ENCODE measurements at places on chromosomes 13 and 19.

- DNase-seq, result no peak
These were observed 507 bp downstream of the MARCHF2 start for GRCh38 chr19:8413629-8413995.

DNA sequence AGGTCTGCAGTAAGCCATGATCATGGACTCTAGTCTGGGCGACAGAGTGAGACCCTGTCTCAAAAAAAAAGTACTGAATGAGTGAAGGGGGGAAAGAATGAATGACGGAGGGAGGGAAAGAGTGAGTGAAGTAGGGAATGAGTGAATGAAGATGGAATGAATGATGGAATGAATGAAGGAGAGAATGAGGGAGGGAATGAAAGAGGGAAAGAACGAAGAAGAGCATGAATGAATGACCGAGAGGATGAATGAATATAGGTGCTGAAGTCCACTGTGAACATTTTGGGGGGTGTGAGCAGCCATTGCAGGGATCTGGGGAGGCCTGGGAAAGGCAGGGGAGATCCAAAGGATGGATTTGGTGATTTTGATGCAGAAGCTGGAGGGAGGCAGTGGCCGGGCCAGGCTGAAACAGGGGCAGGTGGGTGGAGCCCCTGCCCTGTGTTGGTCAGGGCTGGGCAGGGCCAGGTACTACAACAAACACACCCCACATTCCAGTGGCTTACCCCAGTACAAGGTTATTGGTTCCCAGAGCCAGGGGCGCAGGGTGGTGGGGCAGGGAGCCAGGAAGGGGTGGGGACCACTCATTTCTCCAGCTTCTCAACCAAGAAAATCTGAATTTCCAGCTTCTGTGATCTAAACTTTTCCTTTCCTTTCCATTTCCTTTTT lies 14.3 kb downstream of the SLC27A1 start:
- DNase-seq, result no peak

GRCh38 chr13:40190641-40191100 lies 475.8 kb downstream of the FOXO1 start:
- DNase-seq, result peak; percentile 83

GRCh38 chr13:113557013-113557412 lies 27.5 kb upstream of the TFDP1 start:
- DNase-seq, result no peak

GRCh38 chr13:90238413-90238812 lies 1109.1 kb upstream of the MIR17HG start:
- DNase-seq, result no peak

DNA sequence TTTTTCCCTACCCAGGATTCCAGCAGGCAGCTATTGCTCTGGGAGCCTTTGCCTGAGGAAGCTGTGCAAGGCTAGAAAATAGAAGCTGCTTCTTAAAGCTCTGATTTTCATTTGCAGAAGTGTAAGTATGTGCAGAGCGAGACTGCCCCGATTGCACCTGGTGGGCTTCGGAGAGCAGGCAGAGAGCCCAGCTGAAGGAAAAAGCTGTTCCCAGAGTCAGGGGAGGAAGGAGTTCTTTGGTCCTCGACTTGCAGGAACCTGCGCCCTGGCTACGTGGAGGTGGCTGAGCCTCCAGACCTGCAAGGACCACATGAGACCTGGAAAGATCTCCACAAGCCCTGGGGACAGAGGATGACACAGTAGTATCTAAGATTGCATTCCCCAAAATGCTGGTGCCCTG lies 235.0 kb upstream of the ARGLU1 start:
- no peak for DNase-seq

DNA sequence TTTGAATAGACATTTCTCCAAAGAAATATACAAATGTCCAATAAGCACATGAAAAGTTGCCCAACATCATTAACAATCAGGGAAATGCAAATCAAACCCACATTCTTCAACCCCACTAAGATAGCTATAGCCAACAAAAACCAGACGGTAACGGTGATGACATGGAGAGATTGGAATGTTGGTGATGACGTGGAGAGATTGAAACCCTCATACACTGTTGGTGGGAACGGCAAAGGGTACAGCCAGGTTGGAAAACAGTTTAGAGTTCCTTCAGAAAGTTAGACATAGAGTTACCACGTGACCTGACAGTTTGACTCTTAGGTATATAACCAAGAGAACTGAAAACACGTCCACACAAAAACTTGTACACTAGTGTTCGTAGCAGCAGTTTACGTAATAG lies 48.1 kb downstream of the TNFRSF19 start:
- DNase-seq, result peak; percentile 98

DNA sequence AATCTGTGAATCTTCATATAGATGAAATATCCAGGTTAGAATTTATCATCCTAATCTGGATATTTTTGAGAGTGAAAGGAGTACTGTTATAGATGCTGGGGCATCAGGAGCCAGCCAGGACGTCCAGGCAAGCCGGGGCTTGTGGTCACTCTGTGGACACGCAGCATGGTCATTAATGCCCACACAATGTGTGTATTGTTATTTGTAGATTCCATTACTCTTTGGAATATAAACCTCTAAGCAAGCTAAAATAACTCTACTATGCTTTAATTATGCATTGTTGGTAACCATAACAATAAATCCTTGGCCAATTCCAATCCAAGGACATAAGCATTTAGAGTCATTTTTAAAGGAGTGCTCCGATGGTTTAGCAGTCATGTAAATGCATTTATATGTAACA lies 137.9 kb downstream of the TM9SF2 start:
- no peak for DNase-seq

DNA sequence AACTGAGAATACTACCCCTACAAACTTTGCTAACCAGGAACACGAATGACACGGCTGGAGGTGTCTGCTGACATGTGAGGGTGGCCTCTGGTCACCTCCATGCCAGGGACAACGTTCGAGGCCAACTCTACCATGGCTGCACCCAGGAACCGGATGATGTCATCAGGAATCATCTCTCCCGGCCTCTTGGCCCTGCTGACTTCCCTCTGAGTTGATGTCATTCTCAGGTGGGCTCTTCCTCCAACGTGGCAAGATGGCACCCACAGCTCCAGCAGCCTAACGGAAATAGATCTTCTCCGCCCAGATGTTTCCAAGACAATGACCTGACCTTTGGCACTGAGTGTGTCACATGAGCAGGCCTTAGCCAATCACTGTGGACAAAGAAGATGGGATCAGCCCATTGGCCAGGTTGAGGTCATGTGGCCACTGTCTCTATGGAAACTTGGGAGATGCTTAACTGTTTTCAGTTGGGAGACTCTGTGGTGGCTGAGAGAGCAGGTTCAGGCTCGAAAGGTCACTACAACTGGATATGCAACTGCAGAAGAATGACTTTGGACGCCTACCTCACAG lies 15.0 kb downstream of the MBD3L2B start:
- no peak for DNase-seq

- DNase-seq, result no peak
These were observed 36.1 kb downstream of the CRTC1 start for GRCh38 chr19:18719541-18719940.

DNA sequence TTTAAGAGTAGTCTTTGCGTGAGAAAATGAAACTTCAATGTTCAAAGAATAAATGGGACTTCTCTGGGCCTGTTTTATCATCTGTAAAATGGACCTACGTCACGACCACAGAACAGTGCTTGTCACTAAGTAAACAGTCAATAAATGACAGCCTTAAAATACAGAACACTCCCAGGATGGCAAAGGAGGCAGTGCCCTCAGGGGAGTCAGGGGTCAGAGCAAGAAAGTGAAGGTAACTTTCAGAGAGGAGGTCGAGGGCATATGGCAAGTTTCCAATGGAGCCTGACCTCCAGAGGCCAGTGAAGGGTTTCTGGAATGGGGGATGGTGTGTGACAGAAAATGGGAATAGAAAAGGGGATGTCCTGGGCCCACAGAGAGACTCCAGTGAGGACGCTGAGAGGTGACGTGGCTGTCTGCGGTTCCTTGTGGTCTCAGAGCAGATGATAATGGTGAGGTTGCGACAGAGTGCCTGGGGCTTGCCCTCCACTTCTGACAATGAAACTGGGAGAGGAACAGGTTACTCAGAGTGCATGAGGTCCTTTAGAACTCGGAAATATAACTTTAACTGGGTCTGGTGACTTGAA lies 91.8 kb downstream of the UBL3 start:
- DNase-seq, result no peak

DNA sequence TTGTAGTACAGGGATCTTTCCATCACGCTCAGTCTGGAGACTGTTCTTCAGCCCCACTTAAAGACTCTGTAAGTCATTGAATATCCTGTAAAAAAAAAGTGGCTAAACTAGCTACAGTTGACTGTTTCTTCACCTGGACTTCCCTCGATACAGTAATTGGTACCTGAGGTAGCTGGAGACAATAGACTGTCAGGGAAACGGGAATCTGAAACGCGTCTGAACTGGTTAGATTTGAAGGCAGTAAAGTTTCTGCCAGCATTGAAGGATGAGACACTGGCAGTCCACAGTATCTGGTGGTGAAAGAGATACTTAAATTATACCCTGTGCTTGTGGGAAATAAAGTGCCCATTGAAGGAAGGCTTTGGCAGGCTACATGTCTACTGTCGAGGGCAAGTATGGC lies 550.5 kb downstream of the IRS2 start:
- DNase-seq, result no peak

DNA sequence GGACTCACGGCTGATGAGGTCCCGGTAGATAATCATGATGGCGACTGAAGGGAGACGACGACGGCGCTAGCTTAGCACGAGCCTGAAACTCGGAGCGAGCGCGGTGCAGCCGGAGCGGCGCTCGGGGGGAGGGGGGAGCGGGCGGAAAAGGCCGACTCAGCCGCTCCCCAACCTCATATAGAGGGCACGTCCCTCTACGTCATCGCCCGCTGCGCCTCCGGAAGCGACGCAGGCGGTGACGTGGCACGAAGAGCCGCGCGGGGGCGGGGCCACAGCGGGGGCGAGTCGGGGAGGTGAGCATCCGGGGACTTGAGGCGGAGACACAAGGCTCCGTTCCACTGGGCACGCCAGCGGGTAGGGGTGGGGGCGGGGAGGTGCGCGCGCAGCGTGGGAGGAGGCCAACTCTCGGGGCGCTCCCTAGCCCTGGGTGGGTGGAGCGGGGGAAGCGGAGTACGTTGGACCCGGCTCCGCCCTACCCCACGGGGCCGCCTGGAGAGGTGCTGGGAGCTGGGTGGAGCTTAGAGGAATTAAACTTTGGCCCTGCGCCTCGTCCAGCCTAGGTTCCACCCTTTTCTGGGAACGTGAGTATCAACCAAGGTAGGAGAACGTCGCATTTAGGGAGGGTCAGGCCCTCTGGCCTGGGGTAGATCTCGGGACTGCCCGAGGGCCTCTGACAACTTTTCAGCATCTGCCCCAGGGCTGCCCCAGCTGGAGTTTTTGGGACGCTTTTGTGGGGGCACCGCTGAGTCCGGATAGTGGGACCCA lies at the start of gene TPT1:
Gene TPT1 (minus strand): TSS at position 150 of the 765 bp plus-strand sequence. CDS start 114 bp downstream, at position 36.
- peak; percentile 97 for DNase-seq

GRCh38 chr13:84574851-84575250 lies 692.6 kb upstream of the SLITRK1 start:
- DNase-seq, result peak; percentile 33

GRCh38 chr19:50717891-50718254 lies 1.7 kb downstream of the SHANK1 start:
- no peak for DNase-seq

DNA sequence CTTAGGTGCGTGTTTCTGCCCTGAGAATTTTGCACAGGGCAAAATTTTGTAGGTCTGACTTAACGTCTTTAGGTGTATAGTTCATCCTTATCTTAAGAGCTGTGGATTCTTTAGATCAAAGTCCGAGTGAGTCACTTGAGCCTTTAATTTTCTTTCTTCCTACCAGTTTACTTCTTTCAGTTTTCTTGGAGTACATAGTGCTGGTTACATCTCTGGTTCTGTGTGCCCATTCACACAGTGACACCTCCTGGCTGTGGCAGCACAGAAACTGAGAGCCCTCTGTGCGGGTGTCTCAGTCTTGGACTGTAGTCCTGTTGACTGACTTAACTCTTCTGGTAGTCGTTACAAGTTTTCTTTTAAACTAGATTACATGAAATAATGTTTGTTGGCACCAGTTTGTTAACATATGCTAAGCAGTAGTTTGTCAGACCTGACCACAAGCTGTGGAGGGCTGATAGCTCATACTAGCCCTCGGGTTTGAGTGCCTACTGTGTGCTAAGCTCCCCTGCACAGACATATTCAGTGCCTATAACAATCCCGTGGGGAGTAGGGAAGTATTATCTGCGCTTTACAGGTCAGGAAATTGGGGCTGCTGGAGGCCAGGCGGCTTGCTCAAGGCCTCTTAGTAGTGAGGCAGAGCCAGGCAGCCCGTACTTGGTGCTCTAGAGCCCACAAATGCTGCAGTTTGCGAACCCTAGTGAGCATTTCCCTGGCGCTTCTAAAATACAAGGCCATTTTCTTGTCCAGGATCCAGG lies 1.6 kb downstream of the GATAD2A start:
- peak; percentile 57 for DNase-seq

DNA sequence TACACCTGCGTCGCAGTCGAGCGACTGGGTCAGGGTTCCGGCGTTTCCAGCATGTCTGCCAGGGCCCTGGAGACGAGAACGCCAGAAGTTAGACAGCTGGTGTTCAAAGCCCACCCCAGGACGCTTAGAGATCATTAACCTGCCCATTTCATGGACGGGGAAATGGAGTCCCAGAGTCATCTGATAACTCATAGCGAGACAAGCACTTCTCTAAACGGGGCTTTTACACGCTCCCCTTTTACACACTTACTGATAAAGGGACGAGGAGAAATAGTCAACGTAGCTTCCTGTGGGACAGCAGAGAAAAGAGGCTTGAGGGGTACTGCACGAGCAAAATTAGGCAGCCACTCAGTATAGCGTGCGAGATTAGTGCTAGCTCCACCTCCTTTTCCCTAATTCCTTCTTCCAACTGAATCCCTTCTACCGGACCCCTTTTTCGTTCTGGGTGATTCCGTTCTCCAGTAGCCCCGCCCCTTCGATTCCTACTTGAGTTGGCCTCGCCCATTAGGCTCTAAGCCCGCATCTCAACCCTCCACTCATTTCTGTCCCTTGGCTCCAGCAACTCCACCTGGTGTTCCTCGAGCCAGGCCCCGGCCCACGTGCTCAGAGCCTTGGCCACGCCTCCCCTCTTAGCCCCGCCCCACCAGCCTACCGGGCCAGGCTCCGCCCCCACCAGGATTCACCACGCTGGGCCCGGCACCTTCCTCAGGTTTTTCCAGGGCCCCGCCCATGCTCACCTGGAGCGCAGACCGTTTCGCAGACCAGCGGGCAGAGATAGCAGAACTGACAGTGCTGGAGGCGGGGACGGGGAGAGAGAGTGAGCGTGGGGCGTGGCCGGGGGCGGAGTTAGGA lies 3.7 kb downstream of the HRC start:
- peak; percentile 23 for DNase-seq

DNA sequence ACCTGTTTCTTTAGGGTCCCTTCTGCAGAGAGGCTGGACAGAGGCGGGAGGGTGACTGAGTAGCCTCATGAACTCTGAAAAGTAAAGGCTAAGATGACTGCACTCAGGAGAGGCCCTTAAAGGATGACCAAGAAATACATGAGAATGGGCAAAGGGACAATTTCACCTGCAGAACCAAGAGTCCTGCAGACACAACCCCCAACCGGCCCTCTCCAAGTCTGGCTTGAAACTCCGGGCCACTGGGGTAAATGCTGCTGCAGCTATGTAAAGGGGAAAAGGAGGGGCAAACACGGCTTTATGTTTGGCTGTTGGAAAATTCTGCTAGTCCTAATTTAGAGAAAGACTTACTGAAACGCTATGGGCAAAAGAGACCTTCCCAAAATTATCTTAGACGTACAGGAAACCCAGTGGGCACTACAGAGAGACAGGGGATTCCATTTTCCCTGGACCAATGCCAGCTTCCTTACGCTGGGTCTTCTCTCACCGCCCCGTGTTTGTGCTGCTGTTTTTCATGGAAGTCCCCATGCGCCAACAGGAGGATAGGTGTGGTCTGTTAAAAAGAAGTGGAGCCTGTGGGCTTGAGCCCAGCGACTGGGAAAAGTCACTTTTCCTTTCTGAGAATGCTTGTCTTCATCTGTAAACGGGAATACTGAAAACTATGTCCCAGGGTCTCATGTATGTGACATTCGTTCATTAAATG lies 10.6 kb downstream of the COL4A2 start:
- no peak for DNase-seq
